HL-60 (cell line): ENCODE measurements at places on chromosomes 7 and 10.

- no peak for DNase-seq
These were observed 68.4 kb downstream of the PHTF2 start for GRCh38 chr7:77866786-77867536.

GRCh38 chr7:38393874-38394273, 120.4 kb upstream of the TARP start:
- no peak for DNase-seq

- peak; percentile 98 for DNase-seq
These were observed 4.2 kb upstream of the PILRA start for GRCh38 chr7:100369105-100369504.

- DNase-seq: no peak
These were observed 70.3 kb upstream of the DGKI start for GRCh38 chr7:137916980-137917645.

DNA sequence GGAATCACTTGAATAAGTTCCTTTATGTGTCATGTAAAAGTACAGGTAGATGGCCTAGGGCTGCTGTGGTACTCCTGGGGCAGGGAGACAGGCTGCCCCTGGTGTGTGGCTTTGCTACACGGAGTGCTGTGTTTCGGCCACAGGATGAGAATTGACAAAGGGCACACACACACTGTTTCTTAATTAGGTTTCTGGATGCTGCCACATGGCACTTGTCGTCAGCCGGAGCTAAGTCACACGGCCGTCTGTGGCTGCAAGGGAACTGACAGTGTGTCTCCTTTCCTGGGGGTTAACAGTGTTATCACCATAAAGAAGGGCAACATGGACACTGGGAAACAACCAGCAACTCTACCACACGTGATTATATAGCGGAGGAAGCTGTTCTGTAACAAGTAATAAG, 55.7 kb upstream of the CREB5 start:
- no peak for DNase-seq

DNA sequence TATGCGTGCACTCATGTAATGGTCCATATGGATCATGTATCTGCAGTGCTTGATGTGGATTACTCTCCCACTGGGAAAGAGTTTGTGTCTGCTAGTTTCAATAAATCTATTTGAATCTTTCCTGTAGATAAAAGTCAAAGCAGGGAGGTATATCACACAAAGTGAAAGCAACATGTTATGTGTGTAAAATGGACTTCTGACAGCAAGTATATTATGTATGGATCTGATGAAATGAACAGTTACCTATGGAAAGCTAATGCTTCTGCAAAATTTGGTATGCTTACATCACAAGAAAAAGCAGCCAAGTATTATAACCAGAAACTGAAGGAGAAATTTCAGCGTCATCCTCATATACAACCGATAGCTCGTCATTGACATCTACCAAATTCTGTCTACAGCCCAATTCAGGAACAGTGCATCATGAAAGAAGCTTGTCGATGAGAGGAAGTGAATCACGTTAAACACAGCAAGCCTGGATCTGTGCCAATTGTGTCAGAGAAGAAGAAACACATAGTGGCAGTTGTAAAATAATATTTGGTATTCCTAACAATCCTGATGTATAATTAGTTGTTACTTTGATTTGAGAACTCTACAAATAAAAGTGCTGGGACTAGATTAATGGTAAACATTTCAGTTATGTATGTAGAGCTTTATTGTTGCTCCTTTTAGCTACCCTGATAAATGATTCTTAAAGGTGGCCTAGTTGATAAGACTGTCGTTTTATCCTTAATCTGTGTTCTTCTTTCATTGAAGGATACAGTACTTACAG, 14.2 kb upstream of the SYPL1 start:
- no peak for DNase-seq

DNA sequence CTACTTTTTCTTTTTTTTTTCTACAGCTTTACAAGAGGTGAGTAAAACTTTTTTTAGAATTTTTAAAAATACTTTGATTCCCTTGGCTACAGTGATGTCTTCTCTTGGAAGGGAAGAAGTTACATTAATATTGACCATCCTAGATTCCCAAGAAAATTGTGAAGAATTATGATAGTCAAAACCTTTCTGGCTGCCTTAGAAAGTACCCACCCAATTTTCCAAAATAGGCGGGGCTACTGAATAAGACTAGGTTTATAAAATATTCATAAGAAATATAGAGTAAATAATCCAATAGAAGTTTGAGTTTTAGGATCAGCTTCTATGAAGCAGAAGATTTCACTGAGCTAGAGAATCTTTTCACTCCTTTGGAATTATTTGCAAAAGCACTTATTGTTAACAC, 3.0 kb downstream of the COL1A2 start:
- no peak for DNase-seq

DNA sequence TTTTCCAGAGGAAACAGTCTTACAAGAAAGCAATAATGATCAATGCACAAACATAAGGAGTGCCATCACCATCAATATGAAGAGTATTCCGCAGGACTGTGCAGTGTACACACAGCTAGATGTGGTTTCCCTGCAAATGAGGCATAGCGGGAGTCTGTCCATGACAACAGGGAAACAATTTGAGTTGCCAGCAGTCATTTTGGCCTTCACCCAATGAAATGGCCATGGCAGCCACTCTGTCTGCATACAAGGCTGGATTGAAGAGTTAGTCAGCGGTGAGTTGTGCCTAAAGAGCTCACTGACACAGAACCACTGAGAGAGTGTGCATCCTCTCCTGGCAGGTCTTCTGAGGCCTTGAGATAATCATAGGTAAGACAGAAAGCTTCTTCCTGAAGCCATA, 303.3 kb downstream of the IPMK start:
- DNase-seq: no peak

- DNase-seq: no peak
These were observed 25.0 kb downstream of the IGF2BP3 start for GRCh38 chr7:23445326-23445725.

DNA sequence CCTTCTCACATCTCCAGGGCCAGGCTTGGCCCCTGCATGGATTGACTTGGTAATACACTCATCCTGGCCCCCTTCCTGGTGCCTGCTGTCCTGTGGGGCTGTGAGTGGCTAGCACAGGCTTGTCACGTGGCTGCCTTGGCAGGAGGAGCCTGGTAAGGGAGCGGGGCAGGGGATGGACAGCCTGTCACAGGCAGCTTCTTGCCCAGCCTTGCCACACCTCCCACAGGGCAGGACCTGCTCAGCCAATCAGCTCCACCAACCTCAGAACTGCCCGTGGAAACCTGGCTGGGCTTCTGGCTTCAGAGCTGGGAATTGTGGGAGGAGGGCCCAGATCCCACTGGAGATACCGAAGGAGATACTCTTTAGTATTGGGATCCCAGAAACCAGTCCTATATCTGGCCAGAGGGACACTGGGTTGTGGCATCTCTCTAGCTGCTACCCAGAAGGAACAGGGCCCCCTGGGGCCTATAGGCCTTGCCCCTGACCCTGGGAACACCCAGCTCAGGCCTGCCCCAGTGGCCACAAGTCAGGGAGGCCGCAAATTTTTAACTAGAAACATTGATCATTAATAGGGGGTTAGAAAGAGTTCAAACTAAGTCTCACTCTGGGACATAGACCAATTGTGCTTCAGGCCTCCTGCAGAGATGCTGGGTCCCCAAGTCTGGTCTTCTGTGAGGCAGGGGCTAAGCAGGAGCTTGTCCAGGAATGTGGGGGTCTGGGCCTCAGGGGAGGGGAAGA, at the start of gene HOGA1:
Gene HOGA1, plus strand, starts transcription at position 330 of the 738 bp plus-strand sequence. Its CDS starts 315 bp downstream, at position 645.
- DNase-seq: no peak

- no peak for DNase-seq
These were observed 42.6 kb downstream of the FAM20C start for GRCh38 chr7:234708-235553.
